ENCODE measurements at places on chromosomes 2 and 18. TPM values are rescaled to one million over a fixed set of nuclear protein-coding genes. Genes with fewer than 3 reads are reported as not detected.

GRCh38 chr2:43634604-43635306, 2.3 kb upstream of the PLEKHH2 start:
- no peak for DNase-seq

GRCh38 chr2:76748581-76749296, 773.4 kb downstream of the LRRTM4 start:
- no peak for DNase-seq

- no peak for DNase-seq
Observed at GRCh38 chr2:102321941-102322719, 10.8 kb downstream of the IL1RL1 start.

The BBS5 gene
- 8.4 TPM for total RNA-seq

DNA sequence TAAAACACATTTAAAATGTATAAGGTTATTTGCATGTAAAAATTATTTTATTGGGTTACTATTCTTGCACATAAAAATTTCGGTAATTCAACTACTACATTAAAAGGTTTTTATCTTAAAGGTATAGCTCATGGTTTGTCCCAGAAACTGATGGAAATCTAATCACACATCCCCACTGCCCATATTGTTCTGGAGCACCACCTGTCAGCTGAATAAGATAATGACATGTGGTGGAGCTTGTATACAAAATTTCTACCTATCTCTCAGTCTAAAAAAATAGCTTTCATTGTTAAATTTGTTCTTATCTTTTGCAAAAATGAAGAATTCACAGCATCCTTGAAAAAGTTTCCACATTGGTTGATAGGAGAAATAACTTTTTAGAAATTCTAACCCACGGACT, 18.3 kb downstream of the ERBB4 start:
- DNase-seq, result no peak

The SLC16A14 gene
- total RNA-seq, result 3.4 TPM

DNA sequence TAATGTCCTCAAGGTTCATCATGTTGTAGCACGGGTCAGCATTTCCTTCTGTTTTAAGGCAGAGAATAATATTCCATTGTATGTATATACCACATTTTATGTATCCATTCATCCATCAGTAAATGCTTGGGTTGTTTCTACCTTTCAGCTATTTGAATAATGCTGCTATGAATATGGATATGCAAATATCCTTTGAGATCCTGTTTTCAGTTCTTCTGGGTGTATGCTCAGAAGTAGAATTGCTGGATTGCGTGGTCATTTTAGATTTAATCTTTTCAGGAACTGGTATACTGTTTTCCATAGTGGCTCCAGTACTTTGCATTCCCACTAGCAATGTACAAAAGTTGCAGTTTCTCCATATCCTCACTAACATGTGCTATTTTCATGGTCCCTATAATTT, 13.4 kb upstream of the ASB1 start:
- no peak for DNase-seq

GRCh38 chr2:145026456-145027455, 506.8 kb upstream of the ZEB2 start:
- no peak for DNase-seq

The MC2R gene
- not detected for total RNA-seq

The SMYD1 gene
- 389 TPM for total RNA-seq

The SETBP1 gene
- 10.3 TPM for total RNA-seq

DNA sequence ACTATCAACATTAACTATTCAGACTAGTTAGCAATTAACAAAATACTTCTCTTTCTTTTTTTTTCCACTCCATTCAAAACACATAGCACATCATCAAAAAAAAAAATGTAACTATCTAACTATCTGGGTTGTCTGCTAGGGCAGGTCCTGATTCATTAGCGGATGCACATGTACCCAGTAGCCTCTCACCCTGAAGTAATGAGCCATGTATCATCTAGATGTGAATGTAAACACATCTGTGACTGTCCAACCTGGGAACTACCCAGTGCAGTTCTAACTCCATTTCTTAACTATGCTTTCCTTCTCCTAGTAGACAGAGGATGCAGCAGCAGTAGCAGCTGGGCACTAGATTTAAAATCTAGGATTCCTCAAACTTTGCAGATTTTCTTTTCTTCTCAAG, 183.1 kb upstream of the PIK3C3 start:
- DNase-seq, result no peak

All from left ventricle myocardium inferior (tissue), 1 donor.